ENCODE measurements at places on chromosomes 7 and 10. TPM values are rescaled to one million over a fixed set of nuclear protein-coding genes. Genes with fewer than 3 reads are reported as not detected.

Gene IQUB
- 0.27 TPM for polyA plus RNA-seq

Gene MLLT10
- polyA plus RNA-seq: 26.4 TPM

DNA sequence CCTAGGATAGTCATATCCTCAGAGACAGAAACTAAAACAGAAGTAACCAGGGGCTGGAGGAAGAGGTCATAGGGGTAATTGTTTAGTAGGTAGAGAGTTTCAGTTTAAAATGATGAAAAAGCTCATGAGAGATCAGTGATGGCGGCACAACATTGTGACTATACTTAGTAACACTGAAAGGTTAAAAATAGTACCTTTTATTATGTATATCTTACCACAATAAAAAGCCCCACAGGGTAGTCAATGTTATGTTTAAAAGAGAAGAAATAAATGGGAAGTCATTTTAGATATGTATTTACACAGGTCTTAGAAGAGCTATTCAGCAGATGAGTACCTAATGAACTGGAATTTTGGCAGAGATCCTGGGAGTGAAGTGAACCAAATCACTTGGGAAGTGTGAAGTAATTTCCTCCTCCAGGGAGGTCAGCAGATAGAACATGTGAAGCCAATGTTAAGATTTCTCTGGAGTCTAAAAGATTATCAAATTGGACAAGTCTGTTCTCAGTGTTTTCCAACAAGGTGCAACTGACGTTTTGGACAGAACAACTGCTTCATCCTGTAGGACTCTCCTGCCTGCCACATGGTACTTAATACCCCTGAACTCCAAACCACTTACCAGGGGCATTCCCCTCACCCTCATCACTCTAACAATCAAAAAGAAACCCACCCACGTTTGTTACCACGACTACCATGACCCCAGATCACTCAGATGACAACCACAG is 6.4 kb downstream of the CDCA7L start:
- DNase-seq: no peak

- DNase-seq: no peak
These were observed 130.1 kb downstream of the CELF2 start for GRCh38 chr10:11147722-11148121.

DNA sequence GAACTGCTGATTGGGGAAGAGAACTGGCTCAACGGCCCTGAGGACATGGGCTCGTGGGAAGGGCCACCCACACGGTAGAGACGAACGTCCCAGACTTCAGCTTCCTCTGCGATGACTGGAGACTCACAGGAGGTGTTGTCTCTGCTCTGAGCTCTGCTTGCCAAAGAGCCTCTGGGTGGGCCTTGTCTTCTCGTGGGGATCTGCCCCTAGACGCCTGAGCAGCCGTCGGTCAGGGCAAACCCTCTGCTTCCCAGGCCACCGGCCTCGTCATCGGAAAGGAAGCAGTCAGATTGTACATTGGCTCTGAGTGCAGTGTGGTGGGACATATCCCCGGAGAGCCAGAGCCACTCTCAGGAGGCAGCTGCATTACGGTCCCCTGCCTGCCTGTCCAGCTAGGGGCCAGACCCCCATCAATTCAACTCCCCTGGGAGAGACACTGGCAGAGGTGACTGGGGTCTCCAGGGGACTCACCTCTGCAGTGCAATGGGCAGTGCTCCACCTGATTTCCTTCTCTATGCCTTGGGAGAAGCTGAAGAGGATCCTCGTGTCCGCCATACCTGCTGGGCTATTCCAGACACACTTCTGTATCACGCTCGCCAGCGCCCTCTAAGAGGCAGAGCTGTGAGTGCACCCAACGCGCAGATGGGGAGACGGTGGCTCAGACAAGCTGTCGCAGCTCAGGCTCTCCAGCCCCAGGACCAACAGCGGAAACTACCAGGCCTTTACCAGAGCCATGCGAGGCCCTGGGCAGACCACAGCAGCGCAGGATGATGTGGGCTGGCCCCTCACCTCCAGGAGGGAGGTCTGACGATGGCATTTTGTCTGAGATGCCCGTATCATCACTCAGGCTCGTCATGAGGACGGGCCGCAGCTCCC is 227.4 kb downstream of the TCERG1L start:
- no peak for DNase-seq
